Daoy (cell line): ENCODE measurements at places on chromosomes 5 and 9. TPM values are rescaled to one million over a fixed set of nuclear protein-coding genes. Genes with fewer than 3 reads are reported as not detected.

Gene REEP5
- total RNA-seq = 26.9 and 27.0 TPM in 2 replicates

Gene SLC25A48
- not detected in 2 replicates for total RNA-seq

Gene ADAMTS6
- 14.2 and 20.8 TPM in 2 replicates for total RNA-seq

Gene PCDHGC5
- total RNA-seq = 0.06 and 0.09 TPM in 2 replicates

Gene CCDC69
- 0.60 and 0.74 TPM in 2 replicates for total RNA-seq
